ENCODE measurements at places on chromosomes 2 and 18. TPM values are rescaled to one million over a fixed set of nuclear protein-coding genes. Genes with fewer than 3 reads are reported as not detected.

Gene MRO
- 0.39 TPM for polyA plus RNA-seq

Gene DNAJC5G
- polyA plus RNA-seq: 0.34 TPM

GRCh38 chr18:74689251-74689650, 91.6 kb downstream of the ZNF407 start:
- no peak for DNase-seq

DNA sequence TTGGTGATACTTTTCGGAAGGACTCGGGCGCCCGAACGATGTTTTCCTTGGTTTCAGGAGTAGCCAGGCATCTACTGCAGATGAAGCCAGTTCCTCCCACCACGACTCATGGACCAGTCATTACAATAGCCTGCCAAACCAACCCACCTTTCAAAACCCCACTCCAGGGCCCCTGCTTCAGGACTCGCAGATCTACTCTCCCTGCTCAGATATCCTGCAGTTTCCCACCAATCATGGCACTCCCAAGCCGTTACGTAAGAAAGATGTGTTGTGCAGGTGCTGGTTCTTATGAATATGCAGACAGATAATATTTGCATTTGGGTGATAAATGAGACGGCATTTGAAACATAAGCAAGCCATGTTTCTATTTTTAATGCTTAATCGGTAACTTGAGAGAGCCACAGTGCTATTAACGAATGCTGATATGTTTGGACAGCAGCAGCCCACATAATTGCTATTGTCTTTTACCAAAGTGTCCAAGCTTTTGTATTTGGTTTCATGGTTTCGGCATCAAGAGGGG, 3.5 kb upstream of the CYS1 start:
- no peak for DNase-seq

- DNase-seq: no peak
These were observed 65.4 kb downstream of the TRIP12 start for GRCh38 chr2:229856413-229856812.

Data from hindlimb muscle (tissue), 1 donor.